GM12892 (cell line): ENCODE measurements at places on chromosomes 4 and X.

- DNase-seq = no peak
Observed at GRCh38 chrX:11135564-11136185, 24.5 kb downstream of the HCCS start.

DNA sequence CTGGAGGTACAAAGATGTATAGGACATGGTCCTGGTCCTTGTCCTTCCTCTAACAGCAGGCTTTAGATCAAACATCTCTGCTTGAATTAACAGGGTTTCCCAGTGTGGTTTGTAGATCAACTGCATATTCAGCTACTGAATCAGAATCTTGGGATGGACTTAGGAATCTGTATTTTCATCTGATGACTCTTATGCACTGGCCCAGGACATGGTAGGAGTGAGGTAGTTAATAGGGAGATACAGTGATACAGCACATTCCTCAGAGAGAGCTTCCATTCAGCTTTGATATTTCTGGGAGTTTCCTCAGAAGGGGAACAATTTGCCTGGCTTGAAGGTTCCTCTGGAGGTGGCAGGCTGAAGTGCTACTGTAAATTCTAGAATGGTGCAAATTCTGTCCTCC is 203.1 kb downstream of the LARP7 start:
- DNase-seq = no peak

- no peak for DNase-seq
Observed at GRCh38 chr4:11618666-11619282, 190.1 kb upstream of the HS3ST1 start.

- no peak for DNase-seq
Observed at GRCh38 chr4:1151541-1151940, 20.8 kb downstream of the SPON2 start.

GRCh38 chr4:61200916-61201526 is 895 bp downstream of the ADGRL3 start:
- no peak for DNase-seq

DNA sequence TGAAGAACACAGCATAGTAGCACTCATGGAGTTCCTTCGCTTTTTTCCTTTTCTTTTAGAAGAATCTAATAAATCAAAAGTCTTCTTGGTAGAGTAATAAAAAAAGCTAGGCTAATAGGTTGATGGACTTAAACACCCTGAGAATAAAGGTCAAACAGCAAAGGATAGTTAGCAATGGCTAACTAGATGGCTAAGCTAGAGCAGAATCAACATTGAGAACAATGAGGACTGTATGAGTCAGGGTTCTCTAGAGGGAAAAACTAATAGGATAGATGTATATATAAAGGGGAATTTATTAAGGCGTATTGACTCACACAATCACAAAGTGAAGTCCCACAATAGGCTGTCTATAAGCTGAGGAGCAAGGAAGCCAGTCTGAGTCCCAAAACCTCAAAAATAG is 550.9 kb downstream of the GLUD2 start:
- DNase-seq = no peak

DNA sequence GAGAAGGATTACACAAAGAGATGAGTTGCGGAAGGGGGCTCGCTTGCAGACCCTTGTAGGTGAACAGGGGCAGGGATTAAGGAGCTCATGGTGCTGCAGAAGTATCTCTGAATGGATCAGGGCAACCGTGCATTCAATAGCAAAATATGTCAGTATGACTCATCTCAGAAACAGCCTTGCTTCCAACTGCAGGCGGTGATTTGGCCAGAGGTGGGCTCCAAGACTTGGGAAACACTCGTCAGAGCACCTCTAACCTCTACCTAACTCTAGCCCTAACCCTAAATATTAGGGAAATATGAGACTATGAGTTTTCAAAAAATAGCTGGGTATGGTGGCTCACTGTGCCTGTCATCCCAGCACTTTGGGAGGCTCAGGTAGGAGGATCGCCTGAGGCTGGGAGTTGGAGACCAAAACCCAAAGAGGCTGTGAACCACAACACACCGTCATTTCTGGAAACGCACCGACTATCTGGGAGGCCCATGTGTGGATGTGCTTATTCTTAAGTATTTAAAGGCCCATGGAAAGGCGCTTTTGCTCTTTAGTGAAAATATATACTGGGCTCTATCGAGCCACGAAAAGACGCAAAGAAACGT is 102.6 kb downstream of the DHRSX start:
- no peak for DNase-seq

GRCh38 chr4:90118527-90119195 is 8.5 kb upstream of the CCSER1 start:
- DNase-seq = no peak

- no peak for DNase-seq
Observed at GRCh38 chr4:55927803-55928437, 20.8 kb upstream of the CEP135 start.

DNA sequence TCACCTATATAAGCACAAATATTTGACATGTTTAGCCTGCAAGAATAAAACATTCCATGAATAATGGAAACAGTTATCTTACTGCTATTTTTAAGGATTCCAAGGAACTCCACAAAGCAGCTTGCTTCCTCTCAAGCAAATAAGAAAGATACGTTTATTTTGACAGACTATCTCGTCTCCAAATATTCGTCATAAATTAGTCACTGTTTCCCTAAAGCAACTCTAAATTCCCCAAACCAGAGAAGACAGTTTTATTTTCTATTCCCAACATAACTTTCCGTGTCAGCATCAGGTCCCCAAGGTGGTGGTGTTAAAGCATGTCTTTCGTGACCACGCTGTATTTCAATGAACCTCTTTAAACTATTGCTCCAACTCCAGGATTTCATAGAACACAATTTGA is 24.3 kb upstream of the DKK2 start:
- no peak for DNase-seq

- no peak for DNase-seq
Observed at GRCh38 chr4:89929425-89930159, 34.9 kb downstream of the MMRN1 start.

- DNase-seq = no peak
Observed at GRCh38 chr4:60422439-60422838, 777.7 kb upstream of the ADGRL3 start.

DNA sequence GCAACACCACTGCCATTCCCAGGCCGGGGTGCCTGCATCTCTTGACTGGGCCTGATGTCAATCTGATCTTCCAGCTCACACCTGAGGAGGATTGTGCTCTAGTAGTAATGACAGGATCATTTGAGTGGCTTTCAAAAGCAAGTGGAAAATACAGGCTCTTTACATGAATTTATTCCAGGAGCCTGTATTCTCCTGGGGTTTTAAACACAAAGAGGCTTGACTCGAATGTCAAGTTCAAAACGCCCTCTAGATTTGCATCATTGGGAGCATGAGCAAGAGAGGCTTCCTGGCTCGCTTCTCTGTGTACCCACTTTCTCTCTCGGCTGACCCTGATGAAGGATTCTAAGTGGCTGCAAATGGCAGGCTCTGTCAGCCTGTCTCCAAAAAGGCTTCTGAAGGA is 199.5 kb upstream of the PUDP start:
- no peak for DNase-seq

GRCh38 chr4:932713-933070 is 432 bp downstream of the TMEM175 start:
- no peak for DNase-seq

DNA sequence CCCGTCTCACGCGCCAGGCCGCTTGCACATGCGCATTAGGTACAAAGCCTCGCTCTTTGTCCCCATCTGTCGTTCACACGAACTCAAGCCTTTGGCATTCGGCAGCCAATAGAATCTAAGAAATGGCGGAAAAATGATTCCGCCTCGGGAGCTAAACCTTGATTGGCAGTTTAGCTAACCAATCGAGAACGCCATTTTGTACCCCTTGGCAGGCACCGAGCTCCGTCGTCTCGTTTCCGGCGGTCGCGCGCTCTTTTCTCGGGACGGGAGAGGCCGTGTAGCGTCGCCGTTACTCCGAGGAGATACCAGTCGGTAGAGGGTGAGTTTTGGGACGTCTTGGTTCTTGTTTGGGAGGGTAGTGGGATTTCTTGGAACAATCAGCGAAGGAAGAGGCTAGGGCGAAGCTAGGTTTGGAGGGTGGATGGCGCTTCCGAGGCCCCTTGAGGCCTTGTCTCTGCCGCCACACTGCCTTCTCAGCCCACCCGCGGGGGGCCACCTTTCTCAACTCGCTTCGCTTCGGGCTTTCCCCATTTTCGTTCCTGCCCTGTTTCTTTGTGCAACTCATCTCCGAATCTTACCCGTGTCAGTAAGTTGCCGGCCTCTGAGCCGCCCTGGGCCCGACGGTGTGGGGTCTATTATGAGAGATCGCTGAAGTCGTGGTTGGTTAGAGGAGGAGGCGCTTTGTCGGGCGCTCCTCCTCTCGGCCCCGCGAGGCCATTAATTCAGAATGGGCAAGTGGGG is at the start of gene NONO:
Gene NONO (plus strand): TSS at position 233 of the 741 bp plus-strand sequence. CDS start 7,003 bp downstream, outside the sequence.
- peak; percentile 52 for DNase-seq
